ENCODE measurements at places on chromosomes 7 and 10. TPM values are rescaled to one million over a fixed set of nuclear protein-coding genes. Genes with fewer than 3 reads are reported as not detected.

VSTM4 gene
- polyA plus RNA-seq = 13.2 TPM

LARP4B gene
- 42.8 TPM for polyA plus RNA-seq

MEOX2 gene
- 1.7 TPM for polyA plus RNA-seq

METTL27 gene
- 19.0 TPM for polyA plus RNA-seq

PARD3 gene
- polyA plus RNA-seq = 56.7 TPM

PTF1A gene
- polyA plus RNA-seq = not detected

GRCh38 chr7:128687131-128687530, 15.0 kb downstream of the GARIN1A start:
- no peak for DNase-seq

DNA sequence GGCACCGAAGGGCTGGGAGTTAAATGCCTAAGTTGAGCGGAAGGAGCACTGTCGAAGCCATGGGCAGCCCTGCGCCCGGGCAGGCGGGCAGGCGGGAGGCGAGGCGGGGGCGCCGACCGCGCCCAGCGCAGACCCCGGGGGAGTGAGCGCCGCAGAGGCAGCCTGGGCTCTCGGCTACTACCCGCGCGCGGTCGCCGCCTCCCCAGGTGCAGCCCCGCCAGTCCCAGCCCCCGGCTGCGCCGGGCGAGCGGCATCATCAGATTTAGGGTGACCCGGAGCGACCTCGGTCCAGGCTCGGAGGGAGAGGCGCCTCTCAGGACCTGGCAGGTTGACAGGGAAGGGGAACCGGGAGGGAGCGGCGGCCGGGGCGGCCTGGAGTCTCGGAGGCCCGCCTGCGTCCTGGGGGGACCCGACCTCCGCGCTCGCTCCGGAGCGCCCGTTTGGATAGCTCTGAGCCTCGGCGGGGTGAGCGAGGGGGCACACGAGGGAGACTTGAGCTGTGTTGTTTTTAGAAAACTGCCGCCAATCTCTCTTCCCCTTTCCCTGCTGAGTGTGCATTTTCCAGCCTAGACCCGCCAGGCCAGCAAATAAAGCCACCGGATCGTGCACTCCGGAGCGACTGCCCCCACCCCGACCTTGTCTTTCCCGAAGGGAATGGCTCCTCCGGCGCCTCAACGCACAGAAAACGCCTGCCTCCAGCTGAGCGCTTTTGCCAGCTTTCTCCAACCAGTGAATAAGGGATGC, 2.3 kb upstream of the NRP1 start:
- no peak for DNase-seq

GRCh38 chr7:50298811-50299562, 5.5 kb upstream of the IKZF1 start:
- DNase-seq = no peak

DNA sequence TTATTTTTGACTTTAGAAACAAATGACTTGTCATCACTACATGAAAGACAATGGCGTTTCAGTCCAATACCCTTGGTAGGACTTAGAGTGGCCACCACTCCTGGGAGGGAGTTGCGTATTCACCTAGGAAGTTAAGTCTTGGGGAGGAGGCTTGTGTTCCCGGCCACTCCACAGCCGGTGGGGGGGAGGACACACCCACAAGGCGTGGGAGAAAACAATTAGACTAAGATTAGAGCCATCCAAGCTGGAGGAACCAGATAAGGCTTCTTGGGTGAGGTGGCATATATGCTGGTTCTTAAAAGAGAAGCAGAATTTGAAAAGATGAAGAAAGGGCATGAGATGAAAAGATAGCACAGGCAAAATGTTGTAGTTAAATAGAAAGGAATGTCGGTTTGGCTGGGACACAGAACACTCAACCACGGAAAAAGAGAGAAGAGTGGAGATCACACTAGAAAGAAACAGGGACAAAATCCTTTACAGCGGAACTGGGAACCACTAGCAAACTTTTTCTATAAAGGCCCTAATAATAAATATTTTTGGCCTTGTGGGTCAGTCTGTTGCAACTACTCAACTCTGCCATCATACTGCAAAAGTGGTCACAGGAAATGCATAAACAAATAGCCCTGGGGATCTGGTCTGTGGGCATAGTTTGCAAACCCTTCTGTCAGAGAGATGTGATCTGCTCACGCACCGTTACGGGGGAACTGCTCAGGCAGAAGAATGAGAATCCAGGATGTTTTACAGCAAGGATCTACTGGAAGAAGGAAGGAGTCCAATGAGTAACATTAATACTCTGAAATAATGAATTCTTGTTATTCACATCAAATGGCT, 651.8 kb downstream of the PARD3 start:
- no peak for DNase-seq

GRCh38 chr7:26858735-26859134, 5.7 kb downstream of the SKAP2 start:
- DNase-seq = no peak

GRCh38 chr10:55628260-55628701, 732.8 kb downstream of the ZWINT start:
- DNase-seq = no peak

- DNase-seq = no peak
Measured at GRCh38 chr10:49614242-49615198, 683 bp downstream of the CHAT start.

DNA sequence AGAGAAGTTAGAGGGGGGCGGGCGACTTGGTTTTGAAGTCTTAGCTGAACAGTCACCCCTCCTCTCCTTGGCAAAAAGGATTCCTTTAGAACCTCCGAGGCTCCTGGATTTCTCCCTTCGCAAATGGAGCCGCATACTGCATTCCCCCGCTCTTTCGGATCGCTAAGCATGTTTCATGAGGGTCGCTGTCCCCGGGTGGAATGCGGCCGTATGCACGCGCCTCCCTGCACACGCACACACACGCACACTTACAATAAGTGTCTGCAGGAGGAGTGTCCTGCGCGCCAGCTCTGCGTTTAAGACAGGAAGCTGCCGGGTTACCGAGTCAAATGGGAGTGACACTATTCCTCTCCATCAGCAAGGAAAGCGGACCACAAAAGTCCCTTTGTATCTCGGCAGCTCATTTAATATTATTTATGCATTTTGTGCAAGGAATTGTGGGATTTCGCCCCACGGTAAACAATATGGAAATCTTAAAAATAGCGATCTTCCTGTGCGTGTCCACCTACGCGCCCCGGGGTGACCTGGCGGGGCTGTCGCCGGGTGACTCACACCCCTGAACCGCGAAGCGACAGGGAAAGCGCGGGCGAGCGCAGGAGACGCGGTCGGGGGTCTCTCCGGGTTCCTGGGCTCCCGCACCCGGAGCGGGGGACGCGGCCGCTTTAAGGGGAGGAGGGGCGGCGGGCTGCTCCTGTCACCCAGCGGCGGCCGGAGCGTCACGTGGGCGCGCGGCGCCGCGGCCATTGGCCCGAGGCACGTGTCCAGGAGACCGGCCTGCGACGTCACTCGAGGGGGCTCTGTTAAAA, 988 bp upstream of the EN2 start:
- DNase-seq = no peak

DNA sequence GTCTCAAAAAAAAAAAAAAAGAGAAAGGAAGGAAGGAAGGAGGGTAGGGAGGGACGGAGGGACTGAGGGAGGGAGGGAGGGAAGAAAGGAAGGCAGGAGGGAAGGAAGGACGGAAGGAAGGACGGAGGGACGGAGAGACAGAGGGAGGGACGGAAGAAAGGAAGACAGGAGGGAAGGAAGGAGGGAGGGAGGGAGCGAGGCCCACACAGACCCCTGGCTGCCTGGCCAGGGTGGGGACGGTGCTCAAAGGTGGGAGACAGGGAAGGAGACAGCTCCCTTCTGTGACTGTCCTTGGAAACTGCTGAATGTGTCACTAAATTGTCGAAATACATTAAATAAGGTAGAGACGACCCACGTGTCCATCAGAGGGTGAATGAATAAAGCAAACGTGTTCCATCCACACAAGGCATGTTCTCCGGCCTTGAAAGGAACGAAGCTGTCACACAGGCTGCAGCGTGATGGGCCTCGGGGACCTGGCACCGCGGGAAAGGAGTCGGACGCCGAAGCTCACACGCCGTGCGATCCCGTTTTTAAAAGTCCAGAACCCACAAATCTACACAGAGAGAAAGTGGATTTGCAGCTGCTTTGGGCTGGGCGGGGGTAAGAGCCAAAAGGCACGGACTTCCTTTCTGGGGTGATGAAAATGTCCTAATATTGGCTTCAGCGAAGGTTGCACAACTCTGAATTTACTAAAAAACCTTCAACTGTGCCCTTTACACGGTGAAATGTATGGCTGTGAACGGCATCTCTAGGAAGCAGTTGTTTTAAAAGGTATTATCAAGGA, 23.3 kb downstream of the ADAP1 start:
- no peak for DNase-seq

Measured in left renal pelvis (tissue), 4 donors.